Neural crest cell (in vitro differentiated cells): ENCODE measurements at places on chromosomes 12 and 14. TPM values are rescaled to one million over a fixed set of nuclear protein-coding genes. Genes with fewer than 3 reads are reported as not detected.

- H3K27ac ChIP-seq, result no peak overlapping the region
- H3K36me3 ChIP-seq, result peaks cover 7% of the 10 kb centered on the region
- H3K4me1 ChIP-seq, result no peaks in the 10 kb centered on the region
Measured at GRCh38 chr14:53990978-53991377, 34.4 kb upstream of the BMP4 start.

DNA sequence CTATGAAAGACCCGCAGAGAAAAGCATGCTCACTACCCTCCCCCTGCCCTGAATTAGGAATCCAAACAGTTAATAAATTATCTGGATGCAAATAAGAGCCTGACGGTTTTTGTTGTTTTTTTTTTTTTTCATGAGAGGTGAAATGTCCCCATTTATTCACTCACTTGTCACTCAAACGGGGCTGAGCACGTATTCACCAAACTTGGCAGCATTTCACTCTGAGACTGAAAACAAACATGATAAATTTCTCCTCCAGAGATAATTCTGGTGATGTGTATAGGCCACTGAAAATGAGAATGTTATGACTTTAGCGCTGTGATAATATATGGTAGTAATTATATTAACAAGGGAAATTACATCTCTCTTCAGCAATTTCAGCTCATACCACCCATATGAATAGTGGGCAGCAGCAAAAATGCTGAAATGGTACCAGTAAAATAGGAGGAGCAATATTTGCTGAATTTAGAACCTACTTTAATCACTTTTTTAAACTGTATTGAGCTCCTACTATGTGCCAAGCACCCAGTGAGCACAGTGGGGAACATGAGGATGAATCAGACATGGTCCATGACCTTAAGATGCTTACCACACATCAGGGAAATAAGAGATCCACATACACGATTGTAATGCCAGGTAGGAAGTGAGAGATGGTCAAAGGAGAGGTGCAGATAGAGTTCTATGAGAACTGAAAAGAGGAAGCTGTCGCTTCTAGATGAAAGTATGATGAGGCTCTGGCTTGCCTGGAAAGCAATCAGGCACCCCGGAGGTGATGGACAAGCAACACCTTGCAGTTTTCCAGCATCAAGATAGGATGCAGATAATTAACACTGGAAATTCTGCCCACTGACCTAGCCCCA, 286.5 kb upstream of the TMPO start:
- H3K4me1 ChIP-seq, result peaks cover 6% of the 10 kb centered on the region
- no peaks in the 10 kb centered on the region for H3K36me3 ChIP-seq
- peaks cover 5% of the 10 kb centered on the region for H3K27me3 ChIP-seq
- H3K27ac ChIP-seq, result no peak overlapping the region

GRCh38 chr12:12997734-12998133, 2.3 kb downstream of the HEBP1 start:
- no peaks in the 10 kb centered on the region for H3K36me3 ChIP-seq
- H3K4me3 ChIP-seq, result peak overlapping the region; percentile 52
- no peak for DNase-seq
- peaks cover 20% of the 10 kb centered on the region for H3K27me3 ChIP-seq
- H3K27ac ChIP-seq, result no peak overlapping the region
- H3K4me1 ChIP-seq, result peaks cover 23% of the 10 kb centered on the region

- H3K36me3 ChIP-seq, result no peaks in the 10 kb centered on the region
- H3K4me1 ChIP-seq, result peaks cover 44% of the 10 kb centered on the region
- H3K4me3 ChIP-seq, result no peak overlapping the region
- no peaks in the 10 kb centered on the region for H3K27me3 ChIP-seq
- peak overlapping the region; percentile 81 for H3K27ac ChIP-seq
- peak; percentile 28 for DNase-seq
Measured at GRCh38 chr14:58777541-58777979, 139.8 kb downstream of the DACT1 start.

GRCh38 chr12:34215893-34216285, 193.6 kb downstream of the ALG10 start:
- no peaks in the 10 kb centered on the region for H3K4me1 ChIP-seq
- H3K27ac ChIP-seq, result no peak overlapping the region
- peaks cover 10% of the 10 kb centered on the region for H3K36me3 ChIP-seq
- H3K4me3 ChIP-seq, result no peak overlapping the region
- DNase-seq, result no peak

DNA sequence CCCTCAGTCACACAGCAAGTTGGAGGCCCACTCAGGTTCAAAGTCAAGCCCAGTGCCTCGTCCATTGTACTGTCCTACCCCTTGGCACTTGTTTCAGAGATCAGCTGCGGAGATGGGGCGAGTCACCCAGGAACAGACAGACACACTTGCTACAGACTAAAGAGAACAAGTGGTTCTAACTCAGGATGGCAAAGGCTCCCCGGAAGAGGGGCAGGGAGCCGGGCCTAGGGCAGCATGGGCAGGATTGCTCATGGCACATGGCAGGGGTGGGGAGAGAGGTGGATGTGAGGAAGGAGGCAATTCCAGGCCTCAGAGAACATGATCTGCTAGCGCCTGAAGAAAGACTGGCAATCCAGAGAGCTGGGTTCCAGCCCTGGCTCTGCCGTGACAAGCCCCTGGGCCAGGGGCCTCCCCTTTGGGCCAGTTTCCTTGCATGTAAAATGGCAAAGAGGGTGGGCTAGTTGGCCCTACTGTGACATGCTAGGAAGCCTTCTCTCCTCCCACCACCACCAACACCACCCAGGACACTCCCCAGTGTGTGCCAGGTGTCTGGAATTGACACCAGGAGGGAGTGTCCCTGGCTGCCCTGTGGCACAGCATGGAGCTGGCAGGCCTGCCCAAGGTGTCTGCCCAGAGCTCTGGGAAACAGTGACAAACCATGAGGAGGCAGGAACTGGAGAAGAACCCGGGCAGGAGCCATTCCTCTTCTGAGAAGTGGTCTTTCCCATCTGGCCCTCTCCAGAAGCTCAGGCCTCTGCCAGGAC, 24.0 kb upstream of the IRF2BPL start:
- no peak overlapping the region for H3K4me3 ChIP-seq
- peaks cover 31% of the 10 kb centered on the region for H3K4me1 ChIP-seq
- H3K27ac ChIP-seq, result peak overlapping the region; percentile 8
- H3K27me3 ChIP-seq, result no peaks in the 10 kb centered on the region
- DNase-seq, result no peak
- H3K36me3 ChIP-seq, result no peaks in the 10 kb centered on the region

- H3K4me3 ChIP-seq, result no peak overlapping the region
- peaks cover 3% of the 10 kb centered on the region for H3K36me3 ChIP-seq
- H3K27me3 ChIP-seq, result no peaks in the 10 kb centered on the region
- peaks cover 29% of the 10 kb centered on the region for H3K4me1 ChIP-seq
- DNase-seq, result no peak
Measured at GRCh38 chr12:49667325-49668090, 39.7 kb downstream of the FMNL3 start.

DNA sequence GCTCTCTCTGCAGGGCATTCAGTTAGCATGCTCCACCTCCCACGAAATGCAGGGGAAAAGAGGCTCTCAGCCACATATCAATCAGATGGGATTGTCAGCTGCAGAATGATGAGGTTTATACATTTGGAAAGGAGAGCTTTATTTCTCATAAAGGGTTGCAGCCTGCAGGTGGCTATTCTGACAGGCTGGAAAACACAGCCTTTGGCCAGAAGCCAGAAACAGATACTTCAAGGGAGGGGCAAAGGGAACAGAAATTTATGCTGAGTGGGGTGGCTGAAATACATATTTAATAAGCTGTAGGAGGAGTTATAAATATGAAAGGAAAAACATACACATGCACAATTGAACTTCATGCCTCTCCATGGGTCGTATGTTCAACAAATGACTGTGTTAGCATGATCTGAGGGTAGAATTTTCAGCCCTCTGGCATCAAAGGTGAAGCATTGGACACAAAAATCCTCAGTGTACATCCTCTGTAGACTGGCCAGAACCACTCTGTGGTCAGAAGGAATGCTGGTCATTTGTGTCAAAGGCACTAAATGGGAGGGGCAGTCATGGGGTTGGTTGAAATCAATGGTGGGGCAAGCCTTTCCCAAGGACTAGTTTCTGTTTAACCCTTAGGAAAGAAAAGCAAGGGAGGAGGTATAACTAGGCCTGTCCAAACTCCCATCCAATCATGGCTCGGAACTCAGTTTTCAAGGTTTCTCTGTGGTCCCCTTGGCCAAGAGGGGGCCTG, 62.4 kb downstream of the TMX1 start:
- no peak overlapping the region for H3K4me3 ChIP-seq
- H3K27me3 ChIP-seq, result no peaks in the 10 kb centered on the region
- no peak for DNase-seq
- peaks cover 22% of the 10 kb centered on the region for H3K4me1 ChIP-seq

GRCh38 chr12:90245391-90245790, 536.8 kb upstream of the ATP2B1 start:
- H3K4me1 ChIP-seq, result no peaks in the 10 kb centered on the region
- H3K4me3 ChIP-seq, result no peak overlapping the region
- H3K27ac ChIP-seq, result no peak overlapping the region
- no peaks in the 10 kb centered on the region for H3K36me3 ChIP-seq
- no peaks in the 10 kb centered on the region for H3K27me3 ChIP-seq

DNA sequence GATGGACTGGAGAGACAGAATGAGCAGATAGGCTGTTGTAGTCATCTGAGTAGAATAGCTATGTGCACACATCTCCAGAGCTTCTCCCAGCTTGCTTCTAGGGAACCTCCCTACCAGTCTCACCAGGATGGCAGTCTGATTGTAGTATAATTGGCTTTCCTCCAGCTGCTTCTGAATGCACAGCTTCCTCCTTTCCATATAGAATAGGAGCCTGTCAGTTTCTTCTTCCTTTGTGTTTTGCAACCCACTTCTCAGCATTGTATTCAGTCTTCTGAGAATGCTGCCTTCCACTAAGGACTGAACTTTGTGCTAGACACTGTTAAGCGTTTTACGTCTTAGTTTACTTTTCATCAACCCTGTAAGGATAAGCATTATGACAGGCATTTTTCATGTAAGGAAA, 2.2 kb upstream of the CSAD start:
- peak overlapping the region; percentile 91 for H3K4me3 ChIP-seq
- H3K4me1 ChIP-seq, result peaks cover 45% of the 10 kb centered on the region
- no peak overlapping the region for H3K27ac ChIP-seq
- H3K36me3 ChIP-seq, result peaks cover 26% of the 10 kb centered on the region
- DNase-seq, result no peak

GRCh38 chr12:114895827-114896226, 211.9 kb upstream of the TBX3 start:
- H3K4me1 ChIP-seq, result no peaks in the 10 kb centered on the region
- no peak for DNase-seq
- H3K36me3 ChIP-seq, result no peaks in the 10 kb centered on the region
- H3K4me3 ChIP-seq, result no peak overlapping the region
- H3K27ac ChIP-seq, result no peak overlapping the region

GRCh38 chr14:60102389-60102788, 10.7 kb downstream of the PCNX4 start:
- no peak for DNase-seq
- peaks cover 25% of the 10 kb centered on the region for H3K36me3 ChIP-seq
- no peak overlapping the region for H3K27ac ChIP-seq
- H3K4me1 ChIP-seq, result peaks cover 16% of the 10 kb centered on the region
- no peaks in the 10 kb centered on the region for H3K27me3 ChIP-seq

The DNAJC22 gene
- total RNA-seq, result 0.32 and 0.35 TPM in 2 replicates

The WDR89 gene
- 23.6 and 24.7 TPM in 2 replicates for total RNA-seq

The PALS1 gene
- 32.9 and 34.5 TPM in 2 replicates for total RNA-seq
